Keratinocyte (primary cell): ENCODE measurements at places on chromosomes 2 and 18.

DNA sequence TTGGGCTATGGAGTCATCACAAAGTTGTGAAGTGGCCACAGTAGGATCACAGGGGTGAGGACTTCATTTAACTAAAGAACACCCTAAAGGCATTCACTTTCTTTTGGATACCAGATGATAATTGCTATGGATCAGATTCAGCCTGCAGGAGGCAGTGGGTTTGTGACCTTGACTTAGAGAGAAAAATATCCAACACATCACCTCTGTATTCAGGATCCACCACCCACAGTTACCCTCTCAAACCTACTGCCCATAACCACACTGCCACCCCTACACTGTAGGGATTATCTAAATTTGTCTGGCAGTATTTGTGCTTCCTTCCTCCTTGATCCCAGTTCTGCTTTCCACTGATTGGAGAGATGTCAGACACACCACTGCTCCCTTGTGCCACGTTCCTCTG is 269.4 kb downstream of the MYCN start:
- DNase-seq: no peak

GRCh38 chr18:74790451-74790850 is 192.8 kb downstream of the ZNF407 start:
- DNase-seq: no peak

DNA sequence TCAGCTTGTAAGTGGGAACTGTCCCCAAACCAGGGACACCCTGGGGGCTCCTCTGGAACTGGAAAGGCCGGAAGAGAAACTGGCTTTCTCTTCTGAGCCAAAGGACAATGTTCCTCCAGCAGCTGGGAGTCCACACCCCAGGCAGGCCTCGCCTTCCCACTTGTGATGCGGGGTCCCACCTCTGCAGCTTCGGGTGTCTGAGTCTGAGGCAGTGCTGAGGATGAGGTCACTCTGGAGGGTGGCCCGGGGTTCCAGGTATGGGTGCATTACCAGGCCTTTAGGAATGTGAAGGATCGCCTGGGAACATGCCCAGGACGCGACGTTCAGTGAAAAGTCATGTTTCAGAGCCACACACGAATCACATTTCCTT is 18.2 kb upstream of the BOK start:
- no peak for DNase-seq

GRCh38 chr18:48992133-48992532 is 41.4 kb upstream of the SMAD7 start:
- no peak for DNase-seq

GRCh38 chr2:240572141-240573031 is 4.1 kb downstream of the RNPEPL1 start:
- no peak for DNase-seq

- no peak for DNase-seq
These were observed 537.5 kb upstream of the FSIP2 start for GRCh38 chr2:185201063-185201462.

DNA sequence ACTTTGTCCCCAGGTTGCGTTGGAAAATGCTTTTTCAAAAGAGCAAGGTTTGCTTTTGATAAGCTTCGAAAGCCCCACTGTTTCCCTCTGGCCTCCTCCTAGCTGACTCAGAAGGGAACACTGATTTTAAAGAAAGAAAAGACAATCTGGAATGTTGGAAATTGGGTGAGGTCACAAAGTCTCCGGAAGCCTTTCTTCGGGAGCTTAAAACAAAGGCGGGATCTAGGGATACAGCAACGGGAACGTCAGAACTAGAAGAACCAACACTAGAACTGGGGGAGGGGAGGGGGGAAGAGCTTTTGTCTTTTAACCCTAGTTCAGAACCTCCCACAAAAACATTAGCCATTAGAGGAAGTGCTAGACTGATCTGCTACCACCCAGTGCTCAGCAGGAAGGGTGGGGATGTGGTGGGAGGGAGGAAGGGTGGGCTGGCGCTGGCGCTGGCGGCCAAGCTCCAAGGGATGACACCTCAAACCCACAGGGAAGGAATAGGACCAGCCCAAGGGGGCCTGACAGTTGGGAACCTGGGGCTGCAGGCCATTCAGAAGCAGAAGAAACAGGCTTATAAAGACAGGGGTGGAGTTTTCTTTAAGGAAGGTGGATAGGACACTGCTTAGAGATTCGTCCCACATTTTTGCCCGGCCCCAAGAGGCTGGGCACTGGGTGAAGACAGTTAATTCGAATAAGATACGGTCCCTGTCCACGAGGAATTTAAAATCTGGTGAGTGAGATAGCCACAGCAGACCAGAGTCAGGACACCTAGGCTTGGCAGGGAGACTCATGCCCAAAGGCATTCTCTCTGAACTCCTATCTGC is 1.7 kb downstream of the TMSB10 start:
- DNase-seq: no peak

- no peak for DNase-seq
These were observed 224.8 kb upstream of the GYPC start for GRCh38 chr2:126431136-126431535.

DNA sequence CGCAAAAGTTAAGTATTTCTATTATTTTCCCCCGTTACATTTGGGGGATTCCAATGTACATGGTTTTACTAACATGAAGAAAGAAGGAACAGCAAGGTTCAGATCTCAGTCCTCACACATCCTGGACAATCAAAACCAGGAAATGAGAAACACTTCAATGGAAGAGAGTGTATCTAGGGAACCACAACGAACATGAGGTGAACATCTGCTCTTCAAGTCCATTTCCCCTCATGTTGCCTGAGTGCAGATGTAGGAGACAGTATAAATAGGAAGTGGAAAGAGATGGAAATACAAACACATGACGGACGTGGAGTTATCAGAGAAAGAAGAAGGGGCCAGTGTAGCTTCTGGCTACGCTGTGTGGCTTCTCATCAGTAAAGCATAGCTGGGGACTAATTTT is 52.6 kb downstream of the CHN1 start:
- DNase-seq: no peak

DNA sequence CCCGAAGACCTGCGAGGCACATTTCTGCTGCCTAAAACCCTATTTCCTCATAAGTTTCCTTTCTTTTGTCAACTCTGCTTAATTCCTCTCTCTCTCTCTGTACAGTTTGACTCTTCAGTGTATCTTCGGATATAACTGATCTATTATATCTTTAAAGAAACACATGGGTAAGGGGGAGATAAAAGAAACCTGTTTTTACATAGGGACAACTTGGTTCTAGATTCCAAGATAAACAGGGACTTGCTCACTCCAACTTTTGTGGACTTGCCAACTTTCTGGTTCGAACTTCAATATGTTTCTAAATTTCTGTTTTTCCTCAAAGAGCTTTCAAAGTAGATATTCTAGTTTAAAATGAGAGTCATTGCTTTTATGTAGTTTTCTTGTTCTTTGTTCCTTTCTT is 182.7 kb upstream of the EPC2 start:
- DNase-seq: no peak

DNA sequence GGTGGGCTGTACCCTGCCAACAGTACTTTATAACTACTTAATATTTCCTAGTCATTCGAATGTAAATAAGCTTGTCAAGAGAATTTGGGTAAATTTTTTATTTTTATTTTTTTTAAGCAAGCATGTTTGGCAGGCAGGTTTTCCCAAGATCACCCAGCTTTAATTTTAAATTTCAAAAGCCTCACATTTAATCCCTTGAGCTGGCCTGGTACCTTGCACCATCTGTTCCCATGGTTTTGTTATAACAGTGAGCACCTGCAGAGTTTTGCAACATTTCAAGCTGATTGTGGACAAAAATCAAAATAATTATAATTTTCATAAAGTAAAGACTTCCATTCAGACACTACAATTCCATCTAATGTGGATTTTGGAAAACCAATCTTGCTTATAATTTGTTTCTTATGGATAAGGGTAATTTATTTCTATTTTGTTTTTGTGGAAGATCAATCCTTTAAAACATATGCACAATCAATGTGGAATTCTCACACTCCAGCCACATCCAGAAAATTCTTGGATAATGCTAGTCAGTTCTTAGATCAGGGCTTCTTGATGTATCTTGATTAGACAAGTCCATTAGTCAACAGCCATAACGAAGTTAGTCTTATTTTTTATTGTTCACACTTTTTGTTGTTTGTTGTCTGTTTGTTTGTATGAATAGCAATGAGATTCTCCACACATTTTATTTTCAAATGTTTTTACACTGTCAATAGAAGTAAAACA is 689.3 kb downstream of the NR4A2 start:
- DNase-seq: no peak

DNA sequence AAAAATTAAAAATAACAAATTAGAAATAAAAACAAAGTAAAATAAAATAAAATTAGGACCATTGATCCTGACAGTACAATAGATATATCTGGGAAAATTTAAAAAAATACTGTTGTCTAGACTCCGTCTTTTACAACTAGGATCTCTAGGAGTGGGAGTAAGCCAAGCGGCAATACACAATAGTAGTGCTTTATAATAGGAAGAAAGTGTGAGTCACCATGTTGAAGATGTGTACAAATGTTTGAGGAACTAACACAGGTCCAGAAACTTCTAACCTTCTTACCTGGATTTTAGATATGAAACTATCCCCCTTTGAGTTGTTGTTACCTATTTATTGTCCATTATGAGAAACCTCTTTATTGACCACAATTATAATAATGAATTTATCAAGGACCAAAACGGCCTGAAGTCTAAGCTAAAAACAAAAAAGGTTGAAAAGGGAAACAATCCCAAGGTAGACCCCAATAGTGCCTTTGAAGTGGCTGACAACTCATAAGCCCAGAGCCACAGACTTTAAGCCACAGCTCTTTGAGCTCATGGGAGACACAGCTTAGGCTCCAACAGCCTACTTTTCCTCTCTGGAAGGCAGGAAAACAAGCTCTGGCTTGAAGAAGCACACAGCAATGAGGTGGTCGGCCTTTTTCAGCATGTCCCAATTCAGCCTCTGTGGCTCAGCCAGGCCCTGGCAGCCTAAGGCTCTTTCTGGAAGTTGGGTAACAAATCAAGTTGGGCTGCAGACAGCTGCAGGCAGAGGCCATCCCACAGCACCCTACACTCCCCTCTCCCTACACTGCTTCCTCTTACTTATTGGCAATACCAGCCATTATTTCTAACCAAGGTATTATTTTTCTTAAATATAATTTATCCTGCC is 62.9 kb downstream of the AQP4 start:
- no peak for DNase-seq

DNA sequence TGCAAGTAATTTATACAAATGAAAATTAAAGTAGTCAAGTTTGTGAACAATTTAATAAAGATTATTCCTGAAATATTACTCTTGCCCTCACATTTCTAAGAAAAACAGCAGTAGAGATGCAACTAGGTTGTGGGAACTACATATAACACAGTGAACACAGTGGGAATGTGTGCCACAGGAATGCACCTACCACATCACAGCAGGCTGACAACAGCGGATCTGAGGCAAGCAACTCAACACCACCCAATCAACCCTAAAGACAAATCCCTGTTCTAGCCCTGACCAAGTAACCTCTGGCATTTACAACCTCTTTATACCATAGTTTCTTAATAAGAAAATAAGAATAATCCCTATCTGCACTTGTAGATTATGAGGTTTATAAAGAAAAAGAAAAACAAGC is 23.4 kb downstream of the MBOAT2 start:
- DNase-seq: no peak

DNA sequence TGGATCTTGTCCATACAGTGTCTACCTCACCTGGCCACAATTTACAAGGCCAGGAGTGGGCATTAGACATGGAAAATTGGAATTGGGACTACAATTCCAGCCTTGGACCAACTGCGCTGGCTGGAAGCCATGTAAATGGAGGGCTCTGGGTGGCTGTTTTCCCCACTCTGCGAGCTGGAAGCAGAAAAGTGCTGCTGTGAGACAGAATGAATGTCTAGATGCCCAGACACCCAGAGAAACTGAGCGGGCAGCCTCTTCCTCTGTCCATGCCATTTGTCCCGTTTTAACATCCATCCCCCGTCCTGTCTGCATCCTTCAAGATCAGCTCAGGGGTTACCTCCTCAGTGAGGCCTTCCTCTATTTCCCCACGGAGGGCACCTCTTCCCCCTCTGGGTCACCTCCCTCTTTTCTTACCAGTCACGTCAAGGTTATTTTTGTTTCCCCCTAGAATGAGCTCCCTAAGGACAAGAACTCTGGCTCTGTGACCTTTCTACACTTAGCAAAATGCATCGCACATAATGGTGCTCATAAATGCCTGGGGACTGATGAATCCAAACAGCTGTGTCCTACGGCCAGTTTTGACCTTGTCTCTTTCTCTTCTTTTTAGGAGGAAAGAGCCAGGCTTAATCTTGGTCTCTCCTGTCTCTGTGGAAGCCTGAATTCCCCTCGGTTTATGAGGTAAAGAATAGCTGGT is 41.2 kb downstream of the MCFD2 start:
- no peak for DNase-seq

DNA sequence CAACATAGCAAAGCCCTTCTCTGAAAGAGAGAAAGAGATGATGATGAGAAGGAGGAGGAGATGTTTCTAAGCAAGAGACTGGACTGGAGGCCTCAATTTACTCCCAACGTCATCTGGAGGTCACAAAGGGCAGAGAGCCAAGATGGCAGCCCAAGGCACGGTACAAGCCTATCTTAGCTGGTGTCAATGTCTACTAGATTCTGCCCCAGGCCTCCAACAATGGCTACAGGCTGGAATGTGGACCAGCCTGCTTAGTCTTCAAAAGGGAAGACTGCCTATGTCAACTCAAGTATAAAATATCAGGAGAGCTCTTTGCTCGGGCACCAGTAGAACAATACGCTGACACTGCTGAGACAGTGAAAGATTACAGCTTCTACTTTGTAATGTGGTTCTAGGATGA is 6.7 kb upstream of the SLC4A5 start:
- DNase-seq: no peak

GRCh38 chr2:108993095-108993937 is 4.3 kb upstream of the EDAR start:
- DNase-seq: no peak

GRCh38 chr2:39069890-39070465 is 50.9 kb downstream of the SOS1 start:
- DNase-seq: no peak

DNA sequence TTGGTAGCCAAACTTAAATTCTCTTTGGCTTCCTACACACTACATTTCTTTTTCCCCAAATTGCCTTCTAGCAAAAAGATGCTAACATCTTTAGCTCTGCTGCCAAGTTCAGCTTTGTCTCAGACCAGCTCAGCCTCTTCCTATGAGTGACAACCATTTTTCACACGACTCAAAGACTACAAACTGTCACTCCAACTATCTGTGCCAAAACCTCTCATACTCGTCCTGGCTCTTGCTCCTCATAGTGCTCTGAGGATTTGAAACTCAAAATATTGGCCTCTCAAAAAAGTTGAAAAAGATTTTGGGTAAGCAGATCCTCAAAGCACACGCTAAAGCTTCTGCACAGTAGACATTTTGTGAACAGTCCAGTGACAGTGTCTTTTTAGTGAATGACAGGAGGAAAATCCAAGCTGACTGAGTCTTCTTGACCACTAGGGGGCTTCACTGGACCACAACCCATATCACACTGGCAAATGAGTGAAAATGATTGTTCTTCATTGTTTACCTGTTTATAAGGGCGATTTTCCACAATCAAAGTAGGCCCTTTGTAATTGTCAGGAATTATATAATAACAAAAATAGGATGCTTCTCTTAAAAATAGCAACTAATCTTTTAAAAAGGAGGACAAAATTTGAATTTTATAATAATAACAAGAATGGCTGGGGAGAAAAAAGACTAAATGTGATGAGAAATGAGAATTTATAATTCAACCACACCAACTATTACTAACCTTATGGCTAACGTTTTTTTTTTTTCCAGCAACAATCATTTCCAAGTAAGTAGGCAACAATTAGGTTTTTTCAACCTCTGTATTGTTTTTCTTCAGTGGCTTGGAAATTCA is 85.5 kb upstream of the PGAP1 start:
- peak; percentile 13 for DNase-seq

- no peak for DNase-seq
These were observed 155.1 kb downstream of the WDSUB1 start for GRCh38 chr2:159131267-159131913.

GRCh38 chr2:231161877-231162329 is 36.5 kb upstream of the ARMC9 start:
- no peak for DNase-seq
